Stimulated activated CD4-positive, alpha-beta T cell treated with anti-CD3 and anti-CD28 coated beads, Interleukin-1b, Interleukin-23, amount 100 ng/mL, for 1 hour (primary cell): ENCODE measurements at places on chromosomes 11 and 22.

GRCh38 chr11:72309074-72309598 is 65.2 kb upstream of the PHOX2A start:
- DNase-seq, result no peak

- DNase-seq, result no peak
Measured at GRCh38 chr11:71940561-71941219, 11.8 kb downstream of the RNF121 start.

DNA sequence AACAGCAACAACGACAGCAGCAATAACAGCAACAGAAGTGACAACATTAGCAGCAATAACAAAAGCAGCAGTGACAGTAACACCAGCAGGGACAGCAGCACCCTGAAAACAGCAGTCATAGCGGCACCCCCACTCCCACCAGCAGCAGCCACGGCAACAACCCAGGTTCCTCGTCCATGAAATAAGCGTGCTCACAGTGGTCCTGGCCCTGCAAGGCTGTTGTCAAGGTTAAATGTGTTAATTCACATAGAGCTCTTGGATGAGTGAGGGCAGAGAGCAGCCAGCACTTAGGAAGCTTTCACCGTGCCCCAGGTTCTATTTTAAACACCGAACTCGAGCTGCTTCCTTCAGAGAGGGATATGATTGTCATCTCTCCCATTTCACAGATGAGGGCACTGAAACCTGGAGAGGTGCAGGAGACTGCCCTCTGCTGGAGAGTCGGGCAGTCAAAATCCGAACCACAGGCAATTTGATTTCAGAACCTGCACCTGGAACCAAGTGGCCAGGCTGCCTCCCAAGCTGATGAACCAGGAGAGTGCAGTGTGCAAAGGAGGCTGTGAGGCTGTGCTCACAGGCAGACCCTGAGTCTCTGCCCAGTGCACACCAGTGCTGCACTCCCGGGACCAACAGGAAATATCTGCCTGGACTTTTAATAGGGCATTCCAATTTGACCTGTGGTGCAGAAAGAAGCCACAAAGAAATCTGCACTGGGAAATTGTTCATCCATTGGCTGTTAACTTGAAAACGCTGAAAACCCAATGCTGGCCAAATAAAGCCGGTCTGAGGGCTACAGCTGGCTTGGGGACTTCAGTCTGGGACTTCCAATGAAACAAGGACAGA is 22.9 kb upstream of the FGF3 start:
- no peak for DNase-seq

- no peak for DNase-seq
Measured at GRCh38 chr11:3929649-3930048, 74.2 kb downstream of the STIM1 start.

GRCh38 chr22:39917197-39917643 is 16.3 kb downstream of the GRAP2 start:
- no peak for DNase-seq

GRCh38 chr11:64788321-64789215 is 10.2 kb upstream of the SF1 start:
- DNase-seq, result no peak

- no peak for DNase-seq
Measured at GRCh38 chr11:27216270-27217149, 146.5 kb downstream of the CCDC34 start.

DNA sequence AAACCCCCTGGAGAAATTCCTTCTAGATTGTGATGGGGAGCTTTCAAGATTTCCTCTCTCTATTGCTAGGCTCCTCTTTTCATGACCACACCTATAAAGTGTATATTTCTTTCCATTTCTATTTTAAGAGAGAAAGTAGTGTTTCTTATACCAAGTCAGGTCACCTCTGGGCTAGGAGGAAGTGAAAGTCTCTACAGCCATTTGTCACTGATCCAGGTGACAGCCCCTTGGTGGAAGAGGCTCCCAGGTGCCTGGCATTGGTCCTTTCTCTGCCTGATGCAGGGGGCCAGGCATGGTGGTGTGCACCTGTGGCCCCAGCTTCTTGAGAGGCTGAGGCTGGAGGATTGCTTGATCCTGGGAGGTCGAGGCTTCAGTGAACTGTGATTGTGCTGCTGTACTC is 64.7 kb downstream of the DHCR7 start:
- DNase-seq, result no peak

- no peak for DNase-seq
Measured at GRCh38 chr11:127674754-127675153, 674.2 kb upstream of the KIRREL3 start.

- no peak for DNase-seq
Measured at GRCh38 chr11:61007956-61008896, 36.7 kb downstream of the CD6 start.

GRCh38 chr11:66271816-66272215 is 3.4 kb downstream of the RAB1B start:
- DNase-seq, result no peak

GRCh38 chr22:24367841-24368240 is 59.6 kb upstream of the ADORA2A start:
- no peak for DNase-seq

GRCh38 chr22:44625981-44626687 is 75.9 kb upstream of the PRR5 start:
- peak; percentile 52 for DNase-seq

- no peak for DNase-seq
Measured at GRCh38 chr11:14318581-14318981, 40.4 kb downstream of the RRAS2 start.

DNA sequence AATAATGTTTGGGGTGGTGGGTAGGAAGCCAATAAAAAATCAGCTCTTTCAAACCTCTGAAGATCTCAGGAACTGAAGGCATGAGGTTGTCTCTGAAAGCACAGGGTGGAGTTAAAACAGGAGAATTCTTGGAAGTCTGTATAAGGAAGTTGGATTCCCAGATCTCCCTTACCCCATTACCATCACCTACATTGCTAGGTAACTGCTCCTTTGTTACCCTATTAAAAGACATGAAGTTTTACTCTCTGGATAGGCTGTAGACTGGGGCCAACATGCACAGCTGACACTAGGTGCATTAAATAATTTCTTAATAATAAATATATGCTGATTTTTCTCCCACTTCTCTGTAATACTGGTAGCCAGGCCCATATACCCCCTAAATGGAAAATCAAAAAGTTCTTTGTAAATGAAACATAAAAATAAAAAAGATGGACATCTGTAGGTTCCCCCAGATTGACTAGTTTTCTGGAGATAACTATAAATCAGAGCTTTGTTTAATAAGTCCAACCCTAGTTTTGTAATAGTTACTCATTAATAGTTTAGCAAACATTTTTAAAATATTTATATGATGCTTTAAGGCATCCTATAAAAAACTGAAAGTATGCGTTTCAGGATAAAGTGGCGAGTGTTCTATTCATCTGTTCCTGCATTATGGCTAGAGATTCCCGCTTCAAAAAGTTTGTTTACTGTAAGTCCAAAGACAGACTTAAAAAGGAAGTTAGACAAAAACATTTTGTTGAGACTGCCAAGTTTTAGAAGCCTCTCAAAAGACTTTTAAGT is 63.8 kb downstream of the KIF18A start:
- DNase-seq, result no peak

- DNase-seq, result no peak
Measured at GRCh38 chr11:121426476-121427399, 25.4 kb upstream of the SORL1 start.

- no peak for DNase-seq
Measured at GRCh38 chr11:107265591-107266121, 192.0 kb downstream of the CWF19L2 start.

GRCh38 chr11:3995307-3995706 is 99.3 kb upstream of the RRM1 start:
- no peak for DNase-seq

DNA sequence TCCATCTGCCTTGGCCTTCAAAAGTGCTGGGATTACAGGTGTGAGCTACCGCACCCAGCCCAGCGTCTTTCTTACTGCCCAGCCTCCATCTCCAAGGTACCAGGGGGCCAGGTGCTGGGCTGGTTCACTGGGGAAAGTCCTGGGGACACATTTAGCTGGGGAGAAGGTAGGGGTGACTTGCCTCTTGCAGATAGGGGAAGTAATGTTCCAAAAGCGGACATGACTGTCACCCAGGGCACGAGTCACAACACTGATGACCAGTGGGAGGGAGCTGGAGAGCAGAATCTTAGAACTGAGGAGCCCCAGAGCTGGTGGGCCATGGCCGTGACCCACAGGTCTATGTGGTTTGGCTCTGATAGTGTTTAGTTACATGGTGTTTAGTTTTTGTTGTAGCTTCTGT is 2.4 kb upstream of the SLC15A3 start:
- DNase-seq, result no peak

- no peak for DNase-seq
Measured at GRCh38 chr11:110564676-110565356, 135.1 kb downstream of the FDX1 start.

GRCh38 chr11:124898711-124899110 is 1.0 kb upstream of the ROBO4 start:
- DNase-seq, result no peak

DNA sequence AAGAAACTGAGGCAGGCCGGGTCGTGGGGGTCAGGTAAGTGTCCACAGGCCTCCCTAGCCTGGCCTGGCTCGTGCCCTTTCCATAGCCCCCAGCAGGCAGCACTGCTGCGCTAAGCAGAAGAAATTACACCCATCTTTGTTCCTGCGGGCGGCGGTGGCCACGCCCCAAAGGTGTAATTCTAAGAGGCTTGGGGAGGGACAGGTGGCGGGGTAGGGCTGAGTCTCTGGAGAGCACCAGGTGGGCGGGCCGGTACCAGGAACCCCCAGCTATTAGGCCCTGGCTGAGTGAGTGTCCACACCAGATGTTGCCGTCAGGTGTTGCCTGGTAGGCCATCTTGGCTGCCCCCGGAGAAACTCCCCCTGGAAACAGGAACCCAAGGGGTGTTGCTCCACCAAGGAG is 12.3 kb upstream of the ARAP1 start:
- no peak for DNase-seq

- no peak for DNase-seq
Measured at GRCh38 chr11:42462558-42463310, 849.1 kb upstream of the API5 start.

DNA sequence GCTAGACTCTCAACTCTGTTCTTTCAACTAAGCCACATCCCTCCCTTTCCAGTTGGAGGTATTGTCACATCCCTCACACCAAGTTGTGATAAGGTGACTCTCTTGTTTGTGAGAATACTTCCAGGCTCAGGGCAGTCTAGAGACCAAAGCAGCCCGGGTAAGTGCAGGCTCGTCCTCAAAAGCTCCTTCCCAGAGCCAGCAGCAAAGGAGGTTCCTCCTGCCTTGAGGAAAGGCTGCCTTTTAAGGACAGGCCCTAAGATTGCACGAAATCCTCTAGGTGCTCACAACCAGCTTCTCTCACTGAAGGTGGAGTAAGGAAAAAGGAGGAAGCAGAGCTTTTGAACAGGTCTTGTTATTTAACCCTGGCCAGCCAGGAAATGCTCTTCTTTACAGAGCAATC is 53.4 kb downstream of the SMCO4 start:
- no peak for DNase-seq

DNA sequence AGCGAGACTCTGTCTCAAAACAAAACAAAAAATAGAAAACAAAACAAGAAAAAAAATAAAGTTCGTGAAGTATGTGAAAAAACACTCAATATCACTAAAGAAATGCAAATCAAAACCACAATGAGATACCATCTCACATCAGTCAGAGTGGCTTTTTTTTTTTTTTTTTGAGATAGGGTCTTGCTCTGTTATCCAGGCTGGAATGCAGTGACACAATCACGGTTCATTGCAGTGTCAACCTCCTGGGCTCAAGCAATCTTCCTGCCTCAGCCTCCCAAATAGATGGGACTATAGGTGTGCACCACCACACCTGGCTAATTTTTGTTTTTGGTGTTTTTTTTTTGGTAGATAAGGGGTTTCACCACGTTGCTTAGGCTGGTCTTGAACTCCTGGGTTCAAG is 37.5 kb downstream of the ATG16L2 start:
- DNase-seq, result no peak

- DNase-seq, result no peak
Measured at GRCh38 chr22:48548391-48548790, 1279.3 kb downstream of the BRD1 start.

DNA sequence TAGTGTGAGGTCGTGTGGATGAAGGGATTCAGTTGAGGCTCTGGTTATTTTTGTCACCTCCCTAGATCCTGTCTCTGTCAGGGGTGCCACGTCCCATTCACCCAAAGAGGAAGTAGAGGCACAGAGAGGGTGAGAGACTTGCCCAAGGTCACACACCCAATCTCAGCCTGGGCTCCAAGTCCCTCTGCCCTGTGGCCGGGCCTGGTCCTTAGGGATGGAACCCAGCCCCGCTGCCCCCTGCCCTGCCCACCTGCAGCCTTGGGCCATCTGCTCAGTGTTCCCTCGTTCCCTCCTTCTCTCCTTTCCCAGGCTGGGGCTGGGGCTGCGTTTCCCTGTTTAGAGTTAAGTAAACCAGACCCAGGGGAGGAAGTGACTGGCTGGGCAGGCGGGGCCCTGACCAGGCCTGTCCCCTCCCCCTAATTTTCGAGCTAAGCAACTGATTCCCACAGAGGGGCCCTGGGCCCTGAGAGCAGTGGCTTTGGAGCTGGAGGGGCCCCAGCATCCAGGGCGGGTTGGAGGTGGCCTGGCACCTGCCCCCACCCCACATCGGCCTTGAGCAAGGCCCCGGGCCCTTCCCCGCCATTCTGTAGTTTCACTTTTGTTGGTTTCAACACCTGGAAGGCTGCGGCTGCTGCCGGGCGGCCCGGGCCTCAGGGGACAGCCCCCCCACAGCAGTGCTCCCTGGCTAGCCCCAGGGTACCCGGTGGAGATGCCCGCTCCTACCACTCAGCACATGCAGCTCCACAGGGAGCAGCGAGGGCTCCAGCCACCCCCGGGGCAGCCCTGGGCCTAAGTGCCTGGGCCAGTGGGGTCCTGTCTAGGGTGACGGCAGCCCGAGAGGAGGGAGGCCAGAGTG is 1.5 kb downstream of the TCIRG1 start:
- no peak for DNase-seq

DNA sequence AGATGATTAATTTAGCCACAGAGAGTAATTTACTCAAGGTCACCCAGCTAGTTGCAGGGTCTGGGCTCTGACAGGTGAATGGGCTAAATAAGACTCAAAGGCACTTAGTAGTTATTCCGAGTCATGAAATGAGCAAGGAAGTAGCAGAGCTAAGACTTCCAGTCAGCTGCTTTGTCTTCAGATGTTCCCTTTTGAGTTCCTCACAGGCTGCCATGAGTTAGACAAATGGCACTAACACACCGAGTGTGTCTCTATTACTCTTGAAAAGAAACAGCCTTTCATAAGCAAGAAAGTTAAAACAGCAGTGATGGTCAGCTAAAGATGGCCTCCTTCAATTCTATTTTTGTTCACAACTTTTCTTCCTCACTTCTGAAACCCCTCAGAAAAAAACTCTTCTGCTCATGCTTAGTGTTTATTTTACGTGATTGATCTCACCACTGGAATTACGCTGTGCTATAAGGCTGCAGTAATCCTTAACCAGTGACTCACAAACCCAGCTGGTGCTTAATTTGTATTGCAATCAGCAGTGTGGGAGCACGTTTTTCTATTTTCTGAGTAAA is 389.1 kb downstream of the AASDHPPT start:
- DNase-seq, result no peak
